Adipose tissue (tissue), 3 donors: ENCODE measurements at places on chromosomes 1 and 21. TPM values are rescaled to one million over a fixed set of nuclear protein-coding genes. Genes with fewer than 3 reads are reported as not detected.

GRHL3 gene
- polyA plus RNA-seq, result 0.08 TPM

LRRC3 gene
- polyA plus RNA-seq, result 0.81 TPM

RNF186 gene
- polyA plus RNA-seq, result 76.3 TPM

HENMT1 gene
- polyA plus RNA-seq, result 1.6 TPM

PADI2 gene
- polyA plus RNA-seq, result 4.3 TPM

ADCY10 gene
- 0.09 TPM for polyA plus RNA-seq

PTPN22 gene
- polyA plus RNA-seq, result 1.2 TPM

RNU1-1 gene
- not detected for polyA plus RNA-seq

FLG2 gene
- 0.01 TPM for polyA plus RNA-seq

PPIH gene
- 25.0 TPM for polyA plus RNA-seq

GJA4 gene
- polyA plus RNA-seq, result 19.5 TPM

C8A gene
- not detected for polyA plus RNA-seq

RBM8A gene
- polyA plus RNA-seq, result 45.6 TPM

CLK2 gene
- polyA plus RNA-seq, result 25.1 TPM

GBP6 gene
- 0.01 TPM for polyA plus RNA-seq

LIN28A gene
- polyA plus RNA-seq, result not detected

USF1 gene
- 54.3 TPM for polyA plus RNA-seq

TMOD4 gene
- polyA plus RNA-seq, result 0.56 TPM

HSD3B1 gene
- not detected for polyA plus RNA-seq

C1orf116 gene
- 0.34 TPM for polyA plus RNA-seq

SPRR1A gene
- polyA plus RNA-seq, result not detected

CIART gene
- polyA plus RNA-seq, result 1.8 TPM

ANXA9 gene
- polyA plus RNA-seq, result 3.1 TPM

TEDDM1 gene
- polyA plus RNA-seq, result not detected

APOBEC4 gene
- not detected for polyA plus RNA-seq
